ENCODE measurements at places on chromosomes 4 and X. TPM values are rescaled to one million over a fixed set of nuclear protein-coding genes. Genes with fewer than 3 reads are reported as not detected.

The JAKMIP1 gene
- not detected for total RNA-seq

The GPRASP2 gene
- total RNA-seq = 6.4 TPM

The TMEM184C gene
- total RNA-seq = 23.2 TPM

The FHDC1 gene
- total RNA-seq = 0.79 TPM

The AREG gene
- 47.0 TPM for total RNA-seq

The IL13RA2 gene
- total RNA-seq = not detected

The USP51 gene
- total RNA-seq = 0.72 TPM

The APELA gene
- total RNA-seq = not detected

The GPC4 gene
- total RNA-seq = not detected

The SERPINA7 gene
- total RNA-seq = not detected

The MAGIX gene
- 3.7 TPM for total RNA-seq

The AMTN gene
- not detected for total RNA-seq

The MAPK10 gene
- 0.61 TPM for total RNA-seq

The FAM120C gene
- 5.0 TPM for total RNA-seq

The DOCK11 gene
- 7.2 TPM for total RNA-seq

The PNMA5 gene
- total RNA-seq = not detected

The SULT1E1 gene
- total RNA-seq = not detected

The MAGEA2 gene
- total RNA-seq = not detected

The DCHS2 gene
- total RNA-seq = not detected

The UCP1 gene
- 0.11 TPM for total RNA-seq

The SLC25A43 gene
- total RNA-seq = 26.6 TPM

The HS3ST1 gene
- 0.71 TPM for total RNA-seq

The CT47B1 gene
- not detected for total RNA-seq

The MFAP3L gene
- total RNA-seq = 5.7 TPM

The KIT gene
- not detected for total RNA-seq

The XG gene
- total RNA-seq = not detected

The TCEAL2 gene
- not detected for total RNA-seq

The FAM3A gene
- total RNA-seq = 49.1 TPM

The PDZD11 gene
- total RNA-seq = 95.5 TPM

The CTAG2 gene
- not detected for total RNA-seq

The FHIP1A gene
- 0.18 TPM for total RNA-seq

The UBA1 gene
- total RNA-seq = 208 TPM

The ZNF157 gene
- 0.07 TPM for total RNA-seq

The AR gene
- 2.9 TPM for total RNA-seq

The TIGD4 gene
- total RNA-seq = 0.18 TPM

The HELQ gene
- 4.5 TPM for total RNA-seq

The CXCL11 gene
- total RNA-seq = not detected

The SULT1B1 gene
- 0.02 TPM for total RNA-seq

The TBC1D19 gene
- total RNA-seq = 4.1 TPM

The VCX3A gene
- not detected for total RNA-seq
